ENCODE measurements at places on chromosomes 13 and 19. TPM values are rescaled to one million over a fixed set of nuclear protein-coding genes. Genes with fewer than 3 reads are reported as not detected.

JSRP1 gene
- total RNA-seq = 0.64 TPM

- DNase-seq = no peak
Observed at GRCh38 chr13:42239644-42240043, 32.3 kb upstream of the AKAP11 start.

DNA sequence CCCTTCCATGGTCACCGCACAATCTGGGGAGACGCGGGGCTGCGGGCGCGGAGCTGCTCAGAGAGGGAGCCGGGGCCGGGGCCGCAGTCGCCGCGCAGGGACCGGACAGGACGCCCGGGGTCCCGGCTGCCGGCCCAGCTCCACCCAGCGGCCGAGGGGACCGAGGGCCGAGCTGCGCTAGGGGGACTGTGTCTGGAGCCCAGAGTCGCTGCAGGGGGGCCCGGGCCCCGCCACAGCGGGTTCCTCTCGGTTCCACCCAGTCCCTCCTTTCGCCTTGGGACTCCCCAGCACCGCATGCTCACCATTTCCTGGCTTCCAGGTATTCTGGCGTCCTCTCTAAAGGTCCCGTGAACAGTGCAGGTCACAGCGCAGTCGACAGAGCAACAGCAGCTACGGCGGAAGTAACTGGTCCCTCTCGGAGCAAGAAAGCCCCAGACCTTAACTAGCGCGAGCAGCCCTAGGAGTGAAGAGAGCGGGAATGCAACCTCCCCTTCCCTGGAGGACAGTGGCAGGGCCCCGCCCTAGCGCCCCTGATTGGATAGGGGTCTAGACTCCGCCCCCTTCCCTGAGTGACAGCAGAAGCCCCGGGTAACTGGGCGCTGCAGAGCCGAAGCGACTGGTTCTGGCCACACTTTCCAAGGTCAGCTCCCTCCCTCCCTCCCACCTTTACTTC is at the start of gene ZNF878:
ZNF878 (minus strand) TSS at position 465 of the 673 bp plus-strand sequence; CDS start at position 305, 160 bp downstream.
- peak; percentile 16 for DNase-seq

- no peak for DNase-seq
Observed at GRCh38 chr13:86922936-86923335, 748.2 kb upstream of the SLITRK5 start.

- DNase-seq = no peak
Observed at GRCh38 chr13:48818495-48819356, 157.0 kb upstream of the FNDC3A start.

C19orf18 gene
- total RNA-seq = 1.2 TPM
